ENCODE measurements at places on chromosomes 16 and 17.

DNA sequence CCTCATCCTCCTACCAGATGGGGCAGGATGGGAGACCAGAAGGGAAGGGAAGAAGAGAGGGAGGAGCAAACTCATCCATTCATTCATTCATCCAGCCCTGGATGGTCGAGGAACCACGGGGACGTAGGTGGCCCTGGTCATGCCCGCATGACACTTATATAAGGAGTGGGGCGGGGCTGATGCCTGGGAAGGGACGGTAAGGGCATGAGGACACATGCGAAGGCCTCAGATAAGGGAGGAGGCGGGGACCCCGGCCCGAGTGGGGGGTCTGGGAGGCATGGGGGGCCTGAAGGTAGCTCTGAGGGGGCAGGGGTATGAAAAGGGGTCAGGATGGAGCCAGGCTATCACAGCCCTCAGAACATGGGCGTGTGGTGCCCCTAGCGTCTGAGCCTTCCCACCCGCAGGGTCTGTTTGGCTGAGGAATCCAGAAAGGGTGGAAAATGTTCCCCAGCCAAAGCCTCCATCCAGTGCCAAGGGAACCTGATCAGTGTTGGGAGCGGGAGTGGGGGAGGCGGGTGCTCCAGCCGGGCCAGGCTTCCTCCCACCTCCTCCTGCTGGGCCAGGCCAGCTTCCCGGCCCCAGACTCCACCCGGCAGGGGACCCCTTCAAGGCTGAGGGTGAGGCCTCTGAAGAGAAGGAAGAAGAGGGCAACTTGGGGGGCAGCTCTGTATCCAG is 17.6 kb upstream of the CD79B start:
- no peak for DNase-seq

- no peak for DNase-seq
Measured at GRCh38 chr16:73062743-73063733, 15.1 kb upstream of the ZFHX3 start.

- peak; percentile 46 for DNase-seq
Measured at GRCh38 chr16:49442805-49443204, 69.2 kb downstream of the C16orf78 start.

GRCh38 chr16:2386990-2387389 is 42.3 kb upstream of the CCNF start:
- no peak for DNase-seq

DNA sequence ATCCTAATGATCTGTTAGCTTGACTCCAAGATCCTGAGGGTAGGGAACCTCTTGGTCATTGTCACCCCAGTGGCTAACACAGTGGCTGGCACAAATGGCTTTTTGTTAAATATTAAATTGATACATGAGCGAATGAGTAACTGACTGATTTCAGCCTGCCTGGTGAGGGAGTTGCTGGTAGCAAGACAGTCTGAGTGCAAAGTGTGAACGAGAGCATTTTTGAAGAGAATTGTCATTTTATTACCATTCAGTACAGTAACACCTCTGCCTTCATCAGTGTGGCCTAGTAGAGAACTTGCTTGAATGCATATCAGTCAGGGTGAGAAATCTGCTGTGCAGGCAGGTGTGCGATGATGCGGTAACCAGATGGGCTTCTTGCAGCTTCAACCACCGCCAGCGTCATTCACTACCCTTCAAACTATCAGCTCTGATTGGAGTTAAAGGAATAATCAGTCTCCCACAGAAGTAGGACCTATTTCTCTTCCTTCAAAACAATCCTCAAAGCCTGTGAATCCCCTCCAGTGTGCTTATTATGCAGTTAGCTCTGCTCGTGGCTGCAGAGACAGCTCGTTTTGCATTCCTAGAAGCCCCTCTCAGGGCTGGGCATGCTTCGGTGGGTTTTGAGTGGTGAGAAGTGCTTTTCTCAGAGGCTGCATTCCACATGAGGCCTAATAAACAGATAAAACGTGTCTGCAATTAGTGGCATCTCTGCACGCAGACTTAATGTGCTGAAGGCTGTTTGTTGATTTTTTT is 29.0 kb downstream of the HEXIM2 start:
- DNase-seq: no peak

DNA sequence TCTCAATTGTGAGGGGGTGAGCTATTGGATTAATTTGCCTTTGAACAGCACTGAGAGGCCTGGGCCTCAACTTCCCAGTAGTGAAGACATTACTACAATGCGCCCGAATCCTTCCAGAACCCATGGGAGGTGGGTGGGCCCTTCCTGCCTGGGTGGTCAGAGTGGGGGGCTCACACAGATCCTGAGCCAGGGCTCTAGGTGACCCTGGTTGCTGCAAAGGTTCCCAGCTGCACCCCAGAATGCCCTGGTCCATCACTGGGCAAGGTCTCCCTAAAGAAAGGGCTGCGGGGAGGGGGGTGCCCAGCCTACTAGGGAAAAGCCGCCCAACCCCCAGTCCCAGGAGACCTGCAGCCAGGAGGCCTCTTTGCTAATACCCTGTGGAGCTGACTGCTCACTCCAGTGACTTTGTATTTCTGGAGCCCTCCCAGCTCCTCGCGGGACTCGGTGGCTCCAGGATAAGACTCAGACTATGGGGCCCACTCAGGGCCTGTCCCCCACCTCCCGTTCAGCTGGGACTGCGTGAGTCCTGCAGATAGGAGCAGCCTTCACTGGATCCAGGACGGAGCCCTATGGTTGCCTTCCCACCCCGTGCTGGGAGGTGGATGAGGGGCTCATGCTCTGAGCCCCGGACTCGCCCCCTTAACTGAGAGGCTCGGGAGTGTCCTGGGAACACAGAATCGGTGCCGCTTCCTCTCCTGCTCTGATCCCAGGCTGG is 40.2 kb downstream of the SLC7A5 start:
- no peak for DNase-seq

DNA sequence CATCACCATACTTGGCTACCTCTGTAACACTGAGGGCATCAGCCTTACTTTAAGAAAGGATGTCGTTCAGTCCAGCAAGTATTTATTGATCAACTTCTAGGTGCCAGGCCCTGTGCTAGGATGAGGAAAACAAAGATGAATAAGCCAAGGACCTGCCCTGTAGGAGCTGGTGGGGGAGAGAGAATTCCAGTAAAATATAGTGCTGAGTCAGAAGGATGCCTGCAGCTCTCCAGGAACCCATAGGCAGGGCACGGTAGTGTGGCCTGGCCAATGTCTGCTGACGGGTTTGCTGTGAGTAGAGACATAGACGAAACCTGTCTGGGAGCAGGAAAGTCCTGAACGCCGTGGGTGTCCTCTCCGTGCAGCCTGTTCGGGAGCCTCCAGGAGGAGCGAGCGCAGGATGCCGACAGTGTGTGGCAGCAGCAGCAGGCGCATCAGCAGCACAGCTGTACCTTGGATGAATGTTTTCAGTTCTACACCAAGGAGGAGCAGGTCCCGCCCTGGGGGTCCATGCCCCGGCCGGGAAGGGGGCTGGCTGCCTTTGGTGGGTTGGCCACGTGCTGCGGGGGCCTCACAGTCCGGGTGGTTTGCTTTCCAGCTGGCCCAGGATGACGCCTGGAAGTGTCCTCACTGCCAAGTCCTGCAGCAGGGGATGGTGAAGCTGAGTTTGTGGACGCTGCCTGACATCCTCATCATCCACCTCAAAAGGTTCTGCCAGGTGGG is 55.6 kb downstream of the USP43 start:
- no peak for DNase-seq

- no peak for DNase-seq
Measured at GRCh38 chr16:51763072-51763661, 612.1 kb upstream of the SALL1 start.

- DNase-seq: no peak
Measured at GRCh38 chr16:80123189-80123588, 417.6 kb upstream of the DYNLRB2 start.

- DNase-seq: no peak
Measured at GRCh38 chr17:61732169-61732568, 131.2 kb downstream of the BRIP1 start.

DNA sequence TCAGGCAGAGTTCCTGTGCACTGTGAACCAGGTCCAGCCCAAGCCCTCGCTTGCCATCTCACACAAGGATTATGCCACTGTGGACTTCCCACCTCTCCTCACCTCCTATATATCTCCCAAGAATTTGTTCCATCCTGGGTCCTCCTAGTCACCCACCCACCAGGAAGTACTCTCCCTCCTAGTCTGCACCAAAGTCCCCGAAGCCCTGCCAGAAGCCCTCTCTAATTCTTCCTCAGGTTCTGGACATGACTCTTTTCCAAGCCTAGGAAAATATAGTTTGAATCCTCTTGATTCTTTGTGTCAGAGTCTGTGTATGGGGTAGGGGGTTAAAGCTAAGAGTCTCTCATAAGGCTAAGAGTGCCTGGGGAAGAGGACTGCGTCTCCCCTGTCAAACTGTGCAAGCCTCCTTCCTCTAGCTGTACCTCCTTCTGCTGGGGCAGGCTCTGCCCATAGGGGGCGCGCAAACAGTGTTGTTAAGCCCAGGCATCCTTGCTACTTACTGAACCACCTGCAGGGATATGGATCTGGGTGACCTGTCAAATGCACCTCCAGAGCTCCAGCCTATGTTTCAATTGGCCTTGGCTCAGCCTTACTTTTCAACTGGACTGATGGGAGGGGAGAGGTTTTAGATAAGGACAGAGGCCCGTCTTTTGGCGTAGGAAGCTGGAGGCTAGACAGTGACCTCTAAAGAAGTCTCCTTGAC is 16.6 kb upstream of the DLX4 start:
- peak; percentile 67 for DNase-seq

DNA sequence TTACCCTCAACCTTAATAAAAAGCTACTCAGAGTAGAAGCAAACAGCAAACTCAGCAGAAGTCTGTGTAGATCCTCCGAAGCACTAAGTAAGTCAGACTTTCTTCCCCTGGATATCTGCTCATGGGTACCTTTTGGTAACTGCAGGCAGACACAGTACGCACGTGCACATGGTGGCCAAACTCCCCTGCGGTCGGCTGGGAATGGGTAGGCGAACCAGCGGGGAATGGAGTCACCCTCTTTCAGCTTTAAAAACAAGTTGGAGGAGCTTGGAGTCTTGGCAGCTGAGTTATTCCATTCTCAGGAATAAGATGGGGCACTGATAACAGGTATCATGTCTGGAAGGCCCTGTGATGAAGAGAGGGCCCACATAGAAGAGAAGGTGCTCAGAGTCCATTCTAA is 16.3 kb downstream of the CYB561 start:
- no peak for DNase-seq

- DNase-seq: no peak
Measured at GRCh38 chr17:28493460-28493859, 12.7 kb upstream of the FOXN1 start.

DNA sequence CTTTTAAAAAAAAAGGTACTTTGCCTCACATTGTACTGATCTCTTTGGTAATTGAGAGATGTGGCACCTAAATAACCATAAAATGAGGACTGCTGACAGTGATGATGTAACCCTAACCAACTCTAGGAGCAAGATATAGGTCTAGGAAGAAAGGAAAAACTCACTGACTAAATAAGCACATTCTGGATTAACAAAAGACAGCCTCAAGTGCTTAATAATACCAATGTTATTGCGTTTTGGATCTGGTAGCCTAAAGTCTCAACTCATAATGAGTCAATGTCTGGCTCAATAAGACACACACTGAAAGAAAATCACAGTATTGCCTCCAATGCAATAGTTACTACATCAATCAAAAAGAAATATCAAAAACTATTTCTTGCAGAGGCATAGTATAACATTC is 3.0 kb downstream of the ERN1 start:
- DNase-seq: no peak

DNA sequence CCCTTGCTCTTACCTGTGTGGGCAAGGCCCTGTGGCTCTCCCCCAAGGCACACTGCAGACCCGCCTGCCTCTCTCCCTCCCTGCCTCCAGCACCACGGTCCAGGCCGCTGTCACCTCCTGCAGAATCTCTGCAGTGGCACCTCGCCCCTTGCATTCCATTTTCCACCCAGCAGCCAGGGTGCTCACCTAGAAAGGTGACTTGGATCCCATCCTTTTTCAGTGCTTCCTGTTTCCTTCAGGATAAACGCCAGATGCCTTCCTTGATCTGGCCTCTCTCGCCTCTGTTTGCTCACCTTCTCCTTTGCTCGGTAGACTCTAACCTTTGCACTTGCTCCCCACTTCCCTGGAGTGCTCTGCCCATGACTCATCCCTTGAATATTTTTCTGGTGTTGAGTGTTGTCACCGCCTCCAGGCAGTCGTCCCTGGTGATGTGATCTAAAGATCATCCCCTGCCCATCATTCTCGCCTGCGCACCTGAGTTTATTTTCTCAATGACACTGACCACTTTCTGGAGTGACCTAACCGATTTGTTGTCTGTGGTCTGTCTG is 79.2 kb upstream of the LGALS9 start:
- no peak for DNase-seq

GRCh38 chr17:27968206-27968732 is 74.2 kb upstream of the NLK start:
- DNase-seq: no peak

- DNase-seq: no peak
Measured at GRCh38 chr17:66711881-66712321, 123.0 kb upstream of the CACNG5 start.

DNA sequence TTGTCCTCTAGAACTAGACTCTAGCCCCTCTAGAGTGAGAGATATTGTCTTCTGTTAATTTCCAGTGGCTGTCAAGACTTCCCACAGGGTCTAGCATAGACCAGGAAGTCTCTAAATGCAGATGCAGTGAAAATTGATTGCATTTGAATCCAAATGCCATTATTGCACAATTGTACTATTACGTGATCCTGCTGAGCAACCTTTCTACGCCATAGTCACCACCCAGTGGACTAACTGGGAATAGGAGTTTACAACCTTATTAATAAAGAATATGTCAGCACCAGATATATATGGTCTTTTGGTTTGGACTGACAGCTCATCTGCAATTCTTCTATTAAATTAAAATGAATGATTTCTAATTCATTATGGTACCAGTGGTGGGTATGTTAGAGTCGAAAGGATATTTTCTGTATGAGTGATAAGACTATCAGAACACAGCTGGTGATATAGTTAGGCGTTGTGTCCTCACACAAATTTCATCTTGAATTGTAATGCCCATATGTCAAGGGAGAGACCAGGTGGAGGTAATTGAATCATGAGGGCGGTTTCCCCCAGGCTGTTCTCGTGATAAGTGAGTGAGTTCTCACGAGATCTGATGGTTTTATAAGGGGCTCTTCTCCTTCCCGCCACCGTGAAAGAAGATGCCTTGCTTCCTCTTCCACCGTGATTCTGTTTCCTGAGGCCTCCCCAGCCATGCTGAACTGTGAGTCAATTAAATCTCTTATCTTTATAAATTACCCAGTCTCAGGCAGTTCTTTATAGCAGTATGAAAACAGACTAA is 138.9 kb upstream of the CA10 start:
- no peak for DNase-seq

GRCh38 chr16:57004387-57005250 is 15.3 kb downstream of the NLRC5 start:
- DNase-seq: no peak

Data from NCI-H1105 (cell line).